CD4-positive, alpha-beta memory T cell (primary cell): ENCODE measurements at places on chromosomes 16 and 17. TPM values are rescaled to one million over a fixed set of nuclear protein-coding genes. Genes with fewer than 3 reads are reported as not detected.
A peak's percentile ranks its signal among the peaks of the same experiment; 100 is the strongest.

DNA sequence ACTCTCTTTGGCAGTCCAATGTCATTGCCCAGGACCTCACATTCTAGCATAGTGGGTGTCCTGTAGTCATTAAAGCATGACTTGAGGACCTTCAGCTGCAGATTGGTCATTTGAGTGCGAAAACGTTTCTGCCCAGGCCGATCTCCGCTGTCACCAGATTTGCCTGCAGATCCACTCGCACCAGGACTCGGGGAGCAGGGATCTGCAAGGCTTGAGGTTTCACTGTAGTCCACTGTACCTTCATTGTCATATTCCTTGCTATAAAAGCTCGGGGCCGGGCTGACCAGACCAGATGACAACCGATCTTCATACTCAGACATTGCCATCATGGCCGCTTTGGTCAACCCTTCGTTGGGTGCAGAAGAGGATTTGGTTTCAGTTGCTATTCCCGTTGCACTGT, 254.2 kb downstream of the ZFHX3 start:
- no peak for DNase-seq
- no peaks in the 10 kb centered on the region for H3K36me3 ChIP-seq
- H3K27me3 ChIP-seq = no peaks in the 10 kb centered on the region
- no peaks in the 10 kb centered on the region for H3K4me1 ChIP-seq
- no peak overlapping the region for H3K4me3 ChIP-seq

DNA sequence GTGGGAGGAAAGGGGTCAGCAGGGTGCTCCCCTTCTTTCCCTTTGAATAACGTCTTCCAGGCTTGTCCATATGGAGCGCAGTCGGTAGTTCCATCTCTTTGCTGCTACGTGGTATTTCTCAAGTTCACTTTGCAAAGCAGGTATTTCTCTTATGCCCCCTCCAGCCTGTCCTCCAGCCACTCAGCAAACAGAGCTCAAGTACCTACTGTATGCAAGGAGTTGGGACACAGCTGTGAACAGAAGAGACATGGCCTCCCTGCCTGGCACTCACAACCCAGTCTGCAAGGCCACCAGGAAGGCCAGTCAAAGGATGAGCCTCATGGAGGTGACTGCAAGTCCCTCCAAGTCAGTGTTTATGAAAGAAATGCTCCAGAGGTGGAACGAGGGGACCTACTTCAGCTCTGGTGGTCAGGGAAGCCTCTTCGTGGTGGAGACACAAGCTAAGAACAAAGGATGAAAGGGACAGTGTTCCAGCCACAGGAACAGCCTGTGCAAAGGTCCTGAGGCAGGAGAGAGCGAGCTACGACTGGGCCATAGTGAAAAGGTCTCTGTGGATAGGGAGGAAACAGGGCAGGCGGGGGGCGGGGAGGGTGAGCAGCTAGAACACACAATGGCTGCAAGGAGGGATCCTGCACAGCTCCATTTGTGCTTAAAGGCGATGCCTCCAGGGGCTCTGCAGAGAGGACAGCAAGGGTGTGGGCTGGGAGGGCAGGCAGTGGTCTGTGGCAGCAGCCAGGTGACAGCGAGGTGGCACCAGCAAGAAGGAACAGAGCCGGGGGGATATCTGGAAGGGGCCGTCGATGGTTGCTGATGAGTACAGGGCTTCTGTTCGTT, 32.6 kb downstream of the PPL start:
- no peaks in the 10 kb centered on the region for H3K4me1 ChIP-seq
- no peaks in the 10 kb centered on the region for H3K27me3 ChIP-seq
- H3K36me3 ChIP-seq = no peaks in the 10 kb centered on the region
- no peak overlapping the region for H3K4me3 ChIP-seq
- DNase-seq = no peak

The HBA2 gene
- 0.75 TPM for total RNA-seq

- H3K27me3 ChIP-seq = no peaks in the 10 kb centered on the region
- no peak overlapping the region for H3K27ac ChIP-seq
- no peaks in the 10 kb centered on the region for H3K36me3 ChIP-seq
- H3K4me3 ChIP-seq = no peak overlapping the region
These were observed 50.5 kb downstream of the ASIC2 start for GRCh38 chr17:33242375-33243124.

GRCh38 chr16:66903544-66904427, 14.9 kb downstream of the CDH16 start:
- H3K36me3 ChIP-seq = no peaks in the 10 kb centered on the region
- no peak for DNase-seq

GRCh38 chr17:63075969-63076368, 109.9 kb downstream of the TANC2 start:
- H3K4me3 ChIP-seq = no peak overlapping the region
- DNase-seq = no peak
- no peaks in the 10 kb centered on the region for H3K27me3 ChIP-seq
- no peak overlapping the region for H3K27ac ChIP-seq
- no peaks in the 10 kb centered on the region for H3K36me3 ChIP-seq
- no peaks in the 10 kb centered on the region for H3K4me1 ChIP-seq

GRCh38 chr17:35185849-35186248, 8.3 kb downstream of the SLC35G3 start:
- DNase-seq = no peak
- H3K4me1 ChIP-seq = peaks cover 46% of the 10 kb centered on the region
- H3K27me3 ChIP-seq = no peaks in the 10 kb centered on the region
- H3K4me3 ChIP-seq = no peak overlapping the region
- no peaks in the 10 kb centered on the region for H3K36me3 ChIP-seq

DNA sequence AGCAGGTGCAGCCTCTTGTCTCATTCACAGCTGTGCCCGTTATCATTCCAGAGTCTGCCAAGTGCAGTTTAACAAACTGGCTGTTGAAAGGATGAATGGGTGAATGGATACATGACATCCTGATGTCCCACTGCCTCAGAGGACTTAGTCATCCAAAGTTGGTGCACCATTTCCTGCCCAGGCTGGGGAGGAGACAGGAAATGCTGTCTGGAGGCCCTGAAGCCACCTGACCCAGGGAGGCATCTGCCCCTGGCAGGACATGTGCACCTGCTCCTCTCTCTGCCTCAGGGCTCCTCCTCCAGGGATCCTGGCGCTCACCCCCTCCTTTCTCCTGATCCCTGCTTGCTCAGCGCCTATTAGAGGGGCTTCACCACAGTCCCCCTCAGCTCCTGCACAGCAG, 1.8 kb upstream of the CD300C start:
- no peaks in the 10 kb centered on the region for H3K27me3 ChIP-seq
- DNase-seq = no peak
- no peaks in the 10 kb centered on the region for H3K4me1 ChIP-seq
- no peaks in the 10 kb centered on the region for H3K36me3 ChIP-seq

The SOCS7 gene
- 24.7 TPM for total RNA-seq

GRCh38 chr16:54505549-54506213, 219.1 kb upstream of the IRX3 start:
- no peak overlapping the region for H3K27ac ChIP-seq
- H3K4me3 ChIP-seq = no peak overlapping the region
- no peak for DNase-seq
- H3K36me3 ChIP-seq = no peaks in the 10 kb centered on the region

DNA sequence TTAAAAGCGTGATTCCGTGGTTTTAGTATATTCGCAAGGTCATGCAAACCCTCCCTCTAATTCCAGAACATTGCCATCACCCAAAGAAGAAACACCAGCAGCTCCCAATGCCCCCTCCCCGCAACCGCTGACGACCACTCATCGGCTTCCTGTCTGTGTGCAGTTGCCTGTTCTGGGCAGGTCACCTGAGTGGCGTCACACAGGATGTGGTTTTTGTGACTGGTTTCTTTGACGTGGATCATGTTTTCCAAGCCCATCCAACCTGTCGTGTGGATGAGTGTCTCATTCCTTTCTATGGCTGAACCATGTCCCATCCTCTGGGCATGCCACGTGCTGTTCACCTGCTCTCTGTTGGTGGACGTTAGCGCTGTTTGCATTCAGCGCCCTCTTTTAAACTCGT, 8.2 kb upstream of the ATP2C2 start:
- H3K27me3 ChIP-seq = no peaks in the 10 kb centered on the region
- H3K27ac ChIP-seq = no peak overlapping the region
- H3K4me3 ChIP-seq = no peak overlapping the region
- H3K4me1 ChIP-seq = peaks cover 11% of the 10 kb centered on the region
- DNase-seq = peak; percentile 40

The CDT1 gene
- total RNA-seq = 0.17 TPM

DNA sequence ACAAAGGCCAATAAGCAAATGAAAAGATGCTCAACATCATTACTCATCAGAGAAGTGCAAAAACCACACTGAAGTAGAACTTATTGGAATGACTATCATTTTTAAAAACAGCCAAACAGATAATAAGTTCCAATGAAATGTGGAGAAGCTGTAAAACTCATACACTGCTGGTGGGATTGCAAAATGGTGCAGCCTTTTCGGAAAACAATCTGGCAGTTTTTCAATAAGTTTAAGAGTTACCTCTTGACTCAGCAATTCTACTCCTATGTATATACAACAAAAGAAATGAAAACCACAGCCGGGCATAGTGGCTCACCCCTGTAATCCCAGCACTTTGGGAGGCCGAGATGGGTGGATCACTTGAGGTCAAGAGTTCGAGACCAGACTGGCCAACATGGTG, 49.3 kb downstream of the AKAP10 start:
- H3K36me3 ChIP-seq = peaks cover 31% of the 10 kb centered on the region
- H3K4me3 ChIP-seq = no peak overlapping the region
- no peak for DNase-seq
- no peak overlapping the region for H3K27ac ChIP-seq

GRCh38 chr17:77140878-77141767, at the start of gene SEC14L1:
Gene SEC14L1, plus strand, starts transcription at chr17:77140969. Its CDS starts 2,628 bp downstream, at chr17:77143597.
- DNase-seq = peak; percentile 24
- peaks cover 55% of the 10 kb centered on the region for H3K4me1 ChIP-seq
- H3K27me3 ChIP-seq = no peaks in the 10 kb centered on the region
- H3K4me3 ChIP-seq = peak within 1 kb of the TSS; percentile 53
- H3K36me3 ChIP-seq = no peaks in the 10 kb centered on the region
- peak within 1 kb of the TSS; percentile 75 for H3K27ac ChIP-seq

- peak overlapping the region; percentile 29 for H3K27ac ChIP-seq
- no peaks in the 10 kb centered on the region for H3K36me3 ChIP-seq
- H3K27me3 ChIP-seq = no peaks in the 10 kb centered on the region
- peaks cover 50% of the 10 kb centered on the region for H3K4me1 ChIP-seq
These were observed 184.4 kb downstream of the MSI2 start for GRCh38 chr17:57440522-57441269.

DNA sequence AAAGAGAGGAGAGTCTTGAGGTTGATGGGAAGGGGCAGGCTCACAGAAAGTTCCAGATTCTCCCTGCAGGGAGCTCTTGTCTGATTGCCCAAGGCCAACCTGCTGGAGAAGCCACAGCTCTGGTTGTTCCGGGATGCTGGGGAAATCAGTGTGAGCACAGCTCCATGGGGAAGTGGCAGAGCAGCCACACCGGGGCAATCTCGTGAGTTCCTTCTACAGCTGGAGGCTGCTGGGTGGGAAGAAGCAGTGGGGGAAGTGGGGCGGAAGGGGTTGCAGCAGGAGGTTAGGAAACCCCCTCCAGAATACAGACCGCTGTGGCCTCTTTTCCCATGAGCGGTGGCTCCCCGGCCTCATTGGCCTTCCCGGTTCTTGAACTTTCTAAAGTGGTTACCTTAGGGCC, 34.0 kb downstream of the KIAA0513 start:
- no peak overlapping the region for H3K4me3 ChIP-seq
- H3K27me3 ChIP-seq = no peaks in the 10 kb centered on the region
- DNase-seq = no peak
- no peaks in the 10 kb centered on the region for H3K36me3 ChIP-seq
- no peak overlapping the region for H3K27ac ChIP-seq

GRCh38 chr16:47928008-47928407, 227.8 kb downstream of the ABCC12 start:
- no peaks in the 10 kb centered on the region for H3K36me3 ChIP-seq
- H3K27ac ChIP-seq = no peak overlapping the region
- no peak for DNase-seq
- H3K27me3 ChIP-seq = no peaks in the 10 kb centered on the region
- no peaks in the 10 kb centered on the region for H3K4me1 ChIP-seq
- no peak overlapping the region for H3K4me3 ChIP-seq

The SPNS2 gene
- total RNA-seq = 0.11 TPM

GRCh38 chr17:21285164-21286065, 904 bp downstream of the MAP2K3 start:
- H3K36me3 ChIP-seq = no peaks in the 10 kb centered on the region
- DNase-seq = peak; percentile 39
- peaks cover 56% of the 10 kb centered on the region for H3K4me1 ChIP-seq

The MYL11 gene
- total RNA-seq = 1.3 TPM

DNA sequence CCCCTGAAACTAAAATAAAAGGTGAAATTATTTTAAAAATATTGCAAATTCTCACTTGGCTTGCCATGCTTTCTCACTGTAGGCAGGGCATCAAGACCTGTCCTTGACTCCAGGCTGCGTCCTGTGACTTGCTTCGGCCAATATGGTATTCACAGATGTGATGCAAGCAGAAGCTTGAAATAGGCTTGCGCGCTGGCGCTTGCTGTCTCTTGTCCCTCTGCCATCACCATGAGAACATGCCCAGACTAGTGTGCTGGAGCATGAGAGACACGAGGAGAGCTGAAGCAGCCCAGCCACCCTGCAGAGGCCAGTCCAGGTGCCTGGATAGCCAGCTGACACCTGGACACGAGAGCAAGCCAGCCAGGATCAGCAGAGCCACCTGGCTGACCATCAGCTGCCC, 21.8 kb upstream of the ZKSCAN2 start:
- H3K27me3 ChIP-seq = no peaks in the 10 kb centered on the region
- no peaks in the 10 kb centered on the region for H3K36me3 ChIP-seq
- H3K4me3 ChIP-seq = no peak overlapping the region
- no peak for DNase-seq

GRCh38 chr16:89120921-89121351, 27.3 kb downstream of the ACSF3 start:
- H3K36me3 ChIP-seq = peaks cover 38% of the 10 kb centered on the region
- H3K27me3 ChIP-seq = no peaks in the 10 kb centered on the region
- no peak for DNase-seq
- H3K4me3 ChIP-seq = no peak overlapping the region
- H3K4me1 ChIP-seq = peaks cover 39% of the 10 kb centered on the region
- H3K27ac ChIP-seq = no peak overlapping the region

- H3K36me3 ChIP-seq = no peaks in the 10 kb centered on the region
- H3K27me3 ChIP-seq = no peaks in the 10 kb centered on the region
- peak; percentile 40 for DNase-seq
- H3K4me1 ChIP-seq = no peaks in the 10 kb centered on the region
These were observed 219.3 kb upstream of the GSE1 start for GRCh38 chr16:85393674-85394451.

GRCh38 chr17:9472541-9472940, 103.1 kb downstream of the STX8 start:
- H3K4me1 ChIP-seq = peaks cover 45% of the 10 kb centered on the region
- no peaks in the 10 kb centered on the region for H3K27me3 ChIP-seq
- no peaks in the 10 kb centered on the region for H3K36me3 ChIP-seq

The KRTAP3-2 gene
- total RNA-seq = not detected

The TBC1D26 gene
- total RNA-seq = 0.49 TPM

The CACNG1 gene
- total RNA-seq = not detected
